Activated naive CD4-positive, alpha-beta T cell treated with anti-CD3 and anti-CD28 coated beads, Interleukin-2, amount 50 U/mL, for 16 hours (primary cell): ENCODE measurements at places on chromosomes 1 and 21.

GRCh38 chr1:153767519-153767918, 7.7 kb upstream of the SLC27A3 start:
- DNase-seq, result no peak

DNA sequence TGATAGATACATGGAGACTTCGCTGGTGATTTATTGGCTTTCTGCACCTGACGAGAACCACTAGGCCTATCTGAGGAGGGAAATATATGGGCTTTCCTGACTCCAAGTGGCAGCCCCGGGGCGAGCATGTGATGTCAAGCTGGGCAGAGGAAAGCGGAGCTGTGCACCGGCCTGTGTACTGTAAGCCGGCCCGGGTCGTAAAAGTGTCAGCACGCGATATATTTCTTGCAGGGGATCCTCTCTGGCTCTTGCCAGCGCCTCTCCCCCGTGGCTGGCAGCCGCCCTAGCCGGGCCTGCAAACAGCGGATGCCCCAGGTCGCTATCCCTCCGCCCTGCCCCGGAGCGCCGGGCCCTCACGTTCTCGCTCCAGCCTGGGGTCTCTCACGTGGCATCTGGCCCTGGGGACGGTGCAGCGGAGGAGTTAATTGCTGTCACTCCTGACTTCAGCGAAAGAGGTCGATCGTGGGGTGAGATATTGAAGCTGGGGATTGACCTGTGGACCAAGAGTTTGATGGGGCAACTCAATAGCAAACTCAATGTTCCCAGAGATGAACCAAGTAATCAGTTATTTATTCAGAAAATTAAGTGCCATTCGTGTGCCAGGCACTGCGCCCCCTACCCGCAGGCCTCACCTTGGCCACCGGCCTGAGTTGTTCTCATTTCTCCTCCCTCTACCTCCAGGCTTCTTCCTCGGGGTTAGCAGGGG, 41.0 kb upstream of the HAO2 start:
- DNase-seq, result peak; percentile 44

DNA sequence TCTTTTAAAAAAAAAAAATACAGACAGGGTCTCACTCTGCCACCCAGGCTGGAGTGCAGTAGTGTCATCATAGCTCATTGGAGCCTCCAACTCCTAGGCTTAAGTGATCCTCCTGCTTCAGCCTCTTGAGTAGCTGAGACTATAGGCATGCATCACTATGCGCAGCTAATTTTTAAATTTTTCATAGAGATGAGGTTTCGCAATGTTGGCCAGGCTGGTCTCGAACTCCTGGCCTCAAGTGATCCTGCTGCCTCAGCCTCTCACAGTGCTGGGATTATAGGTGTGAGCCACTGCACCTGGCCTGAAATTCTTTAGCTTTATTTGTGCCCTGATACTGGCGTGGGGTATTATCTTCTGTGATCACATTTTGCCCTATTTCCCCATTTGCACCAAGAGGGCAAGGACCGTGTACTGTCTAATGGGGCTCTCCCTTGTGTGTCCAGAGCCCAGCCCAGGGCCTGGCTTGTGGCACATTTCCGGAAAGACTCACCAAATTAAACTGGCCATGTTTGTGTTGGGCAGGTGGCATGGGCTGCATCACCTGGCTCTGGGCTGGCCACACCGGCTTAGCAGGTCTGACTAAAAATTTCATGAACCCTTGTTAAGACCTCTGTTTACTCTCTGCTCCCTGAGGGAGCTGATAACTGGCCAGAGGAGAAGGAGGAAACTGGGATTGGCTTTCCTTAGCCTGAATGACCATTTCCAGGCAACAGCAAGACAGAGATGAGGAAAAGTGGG, 32.2 kb downstream of the TRIM62 start:
- no peak for DNase-seq

DNA sequence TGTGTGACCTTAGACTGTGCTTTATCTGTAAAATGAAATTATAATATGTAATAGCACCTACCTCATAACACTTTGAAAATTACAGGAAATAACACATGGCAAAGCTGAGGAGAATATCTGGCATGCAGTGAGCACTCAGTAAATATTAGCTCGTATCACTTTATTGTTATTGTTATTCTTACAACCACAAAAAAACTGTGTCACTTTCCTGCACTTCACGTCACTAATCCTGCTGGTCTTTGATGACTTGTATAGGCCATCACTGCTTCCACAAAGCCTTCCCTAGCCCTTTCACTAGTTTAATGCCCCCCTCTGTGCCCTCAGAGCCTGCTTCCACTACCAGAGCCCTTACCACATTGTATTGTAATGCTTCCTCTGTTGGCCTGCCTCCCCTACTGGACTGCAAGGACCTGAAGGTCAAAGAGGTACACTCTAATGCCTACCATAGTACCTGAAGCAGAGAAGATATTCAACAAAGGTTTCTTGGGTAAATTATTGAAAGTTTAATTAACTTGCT, 231.6 kb downstream of the NFIA start:
- DNase-seq, result no peak

- no peak for DNase-seq
Observed at GRCh38 chr21:26443291-26443690, 129.8 kb downstream of the CYYR1 start.

DNA sequence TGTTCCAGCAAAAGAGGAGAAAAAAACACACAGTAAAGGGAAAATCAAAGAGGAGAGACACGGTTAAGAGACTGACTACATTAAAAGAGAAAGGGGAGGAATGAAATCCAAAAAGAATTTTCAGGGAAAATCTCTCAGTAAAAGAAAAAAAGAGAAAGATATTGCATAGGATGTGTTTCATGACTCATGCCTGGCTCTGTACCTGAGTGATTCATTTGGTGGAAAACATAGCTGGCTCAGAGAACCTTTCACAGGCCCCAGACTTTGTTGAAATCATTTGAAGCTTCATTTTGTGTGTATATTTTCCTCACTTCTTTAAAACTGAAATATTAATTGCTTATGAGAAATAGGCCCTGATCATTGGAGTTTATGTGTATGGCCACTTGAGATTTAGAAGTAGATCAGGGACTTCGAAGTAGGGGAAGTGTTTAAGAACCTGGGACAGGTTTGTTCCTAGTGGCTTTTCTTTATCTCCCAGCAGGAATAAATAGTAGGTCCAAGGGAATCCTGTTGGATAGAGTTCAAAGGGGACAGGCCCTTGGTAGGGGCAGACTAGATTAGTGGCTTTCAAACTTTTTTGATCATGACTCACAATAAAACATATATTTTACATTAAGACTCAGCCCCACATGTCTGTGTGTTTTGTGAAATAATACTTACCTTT, 239.1 kb upstream of the SGIP1 start:
- DNase-seq, result no peak

GRCh38 chr21:24115141-24115540, 1492.1 kb downstream of the MRPL39 start:
- DNase-seq, result no peak

GRCh38 chr21:42679319-42680057, 26.1 kb downstream of the PDE9A start:
- DNase-seq, result no peak
